Sigmoid colon (tissue), 7 donors: ENCODE measurements at places on chromosomes 5 and 9. TPM values are rescaled to one million over a fixed set of nuclear protein-coding genes. Genes with fewer than 3 reads are reported as not detected.
A peak's percentile ranks its signal among the peaks of the same experiment; 100 is the strongest.

- peak; percentile 81 for DNase-seq
Measured at GRCh38 chr9:14428781-14429230, 114.9 kb upstream of the NFIB start.

GRCh38 chr9:30609713-30610112 lies 1774.7 kb upstream of the ACO1 start:
- DNase-seq, result no peak

Gene TAS2R1
- total RNA-seq, result not detected

- no peak for DNase-seq
Measured at GRCh38 chr9:107158321-107158720, 124.8 kb upstream of the RAD23B start.

- DNase-seq, result no peak
Measured at GRCh38 chr5:94623011-94623410, 4.5 kb downstream of the SLF1 start.
